ENCODE measurements at places on chromosomes 5 and 9.

GRCh38 chr5:135138116-135138850 lies 104.3 kb upstream of the PITX1 start:
- DNase-seq = no peak

DNA sequence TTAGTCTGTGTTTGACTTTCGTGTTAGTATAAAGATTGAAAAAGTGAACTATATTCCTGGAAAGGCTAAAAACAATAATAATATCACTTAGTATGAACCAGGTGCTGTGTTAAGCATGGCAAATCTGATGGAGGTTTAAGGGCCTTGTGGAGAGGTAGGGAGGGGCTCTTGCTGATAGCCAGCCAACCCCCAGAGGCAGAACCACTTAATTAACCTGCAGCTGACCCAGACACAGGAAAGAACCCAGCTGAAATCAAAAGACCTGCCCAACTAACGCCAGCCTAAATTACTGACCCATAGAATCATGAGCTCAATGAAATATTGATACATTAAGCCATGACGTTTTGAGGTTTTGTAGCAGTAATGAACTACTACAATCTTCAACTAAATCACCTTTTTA lies 28.3 kb upstream of the TAF1L start:
- DNase-seq = no peak

DNA sequence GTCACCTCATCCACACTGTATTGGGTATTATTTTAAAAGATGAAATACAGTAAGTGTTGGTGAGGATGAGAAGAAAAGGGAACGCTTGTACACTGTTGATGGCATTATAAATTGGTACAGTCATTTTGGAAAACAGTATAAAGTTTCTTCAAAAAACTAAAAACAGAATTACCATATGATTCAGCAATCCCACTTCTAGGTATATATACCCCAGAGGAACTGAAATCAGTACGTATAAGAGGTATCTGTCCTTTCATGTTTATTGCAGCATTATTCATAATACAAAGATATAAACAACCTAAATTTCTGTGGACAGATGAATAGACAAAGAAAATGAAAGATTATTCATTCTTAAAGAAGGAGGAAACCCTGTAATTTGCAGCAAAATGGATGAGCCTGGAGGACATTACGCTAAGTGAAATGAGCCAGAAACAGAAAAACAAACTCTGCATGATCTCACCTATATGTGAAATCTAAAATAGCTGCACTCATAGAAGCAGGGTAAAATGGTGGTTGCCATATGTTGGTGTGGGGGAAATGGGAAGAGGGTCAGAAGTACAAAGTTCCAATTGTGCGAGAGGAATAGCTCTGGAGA lies 191.6 kb downstream of the TRIM36 start:
- no peak for DNase-seq

DNA sequence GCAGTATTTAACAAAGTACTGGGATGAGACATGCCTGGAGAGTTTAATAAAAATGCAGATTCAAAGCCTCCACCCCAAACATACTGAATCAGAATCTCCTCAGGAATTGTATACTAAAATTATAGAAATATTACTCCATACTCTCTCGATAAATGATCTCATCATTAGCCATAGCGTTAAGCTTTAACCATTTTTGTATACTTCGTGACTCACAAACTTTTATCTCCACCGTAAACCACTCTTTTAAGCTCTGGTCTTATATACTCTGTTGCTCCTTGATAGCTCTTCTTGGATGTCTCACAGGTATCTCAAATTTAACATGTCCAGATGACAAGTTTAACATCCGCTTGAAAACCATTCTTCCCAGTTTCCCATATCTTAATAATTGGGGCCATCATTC lies 327.8 kb downstream of the ADGRV1 start:
- DNase-seq = no peak

DNA sequence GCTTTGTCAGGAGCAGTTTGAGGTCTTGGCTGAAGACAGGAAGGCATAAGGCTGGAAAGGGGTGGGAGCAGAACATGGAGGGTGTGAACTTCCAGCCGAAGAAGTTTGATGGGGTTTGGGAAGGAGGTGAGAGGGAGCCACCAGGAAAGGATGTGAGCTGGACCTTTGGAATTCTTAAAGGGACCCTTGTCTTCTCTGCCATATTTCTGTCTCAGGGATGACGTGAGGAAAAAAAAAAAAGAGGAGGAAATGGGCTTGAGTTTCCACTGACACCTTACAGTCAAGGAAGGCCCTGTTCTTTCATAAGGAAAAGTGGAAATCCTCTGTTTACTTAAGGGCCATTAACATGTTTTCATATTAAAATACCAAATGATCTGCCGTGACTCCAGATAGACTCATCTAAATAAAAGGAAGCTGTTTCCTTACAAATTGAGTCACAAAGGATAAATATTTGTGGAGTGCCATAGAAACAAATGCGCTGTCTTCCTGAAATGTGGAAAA lies 132.1 kb downstream of the PALM2AKAP2 start:
- DNase-seq = no peak

GRCh38 chr9:127904561-127905003 lies 5.2 kb upstream of the ST6GALNAC6 start:
- DNase-seq = no peak

- DNase-seq = no peak
Measured at GRCh38 chr5:91418158-91418557, 35.0 kb upstream of the ARRDC3 start.

GRCh38 chr5:28548856-28549255 lies 1510.5 kb upstream of the CDH9 start:
- no peak for DNase-seq

All from right renal pelvis (tissue), 4 donors.